ENCODE measurements at places on chromosomes 3 and 15.

DNA sequence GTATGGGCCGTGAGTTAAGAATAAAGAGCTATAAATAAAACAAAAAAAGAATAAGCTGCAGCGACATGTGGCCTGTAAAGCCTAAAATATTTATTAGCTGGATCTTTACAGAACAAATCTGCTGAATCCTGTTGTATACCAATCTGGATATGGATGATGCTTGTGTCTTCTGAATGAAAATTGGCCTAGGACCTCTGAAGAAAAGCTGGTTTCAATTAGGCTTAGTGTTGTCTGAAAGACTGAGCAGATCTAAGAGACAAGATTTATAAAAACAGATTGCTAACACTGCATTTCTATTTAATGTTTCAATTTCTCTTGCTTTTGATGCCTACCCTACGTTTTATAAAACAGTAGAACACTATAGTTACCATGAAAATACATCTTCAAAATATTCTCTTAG, 57.9 kb downstream of the ST3GAL6 start:
- no peak for DNase-seq

DNA sequence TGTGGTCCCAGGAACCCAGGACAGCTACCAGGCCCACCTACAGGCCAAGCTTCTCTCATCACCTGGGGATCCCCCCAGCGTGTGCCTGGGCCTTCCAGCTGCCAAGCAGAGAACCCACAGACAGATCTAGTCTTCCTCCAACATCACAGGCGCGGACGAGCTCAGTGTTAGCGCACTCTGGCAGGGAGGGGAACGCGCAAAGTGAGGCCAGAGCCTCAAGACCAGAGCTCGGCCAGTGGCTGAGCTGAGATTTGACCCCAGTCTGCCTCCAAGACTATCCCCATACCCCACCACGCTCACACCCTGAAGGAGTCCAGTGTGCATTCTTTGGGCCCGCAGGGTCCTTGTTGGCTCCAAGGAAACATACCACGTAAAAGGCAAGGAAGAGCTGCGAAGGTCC, 5.1 kb downstream of the MFGE8 start:
- DNase-seq, result no peak

DNA sequence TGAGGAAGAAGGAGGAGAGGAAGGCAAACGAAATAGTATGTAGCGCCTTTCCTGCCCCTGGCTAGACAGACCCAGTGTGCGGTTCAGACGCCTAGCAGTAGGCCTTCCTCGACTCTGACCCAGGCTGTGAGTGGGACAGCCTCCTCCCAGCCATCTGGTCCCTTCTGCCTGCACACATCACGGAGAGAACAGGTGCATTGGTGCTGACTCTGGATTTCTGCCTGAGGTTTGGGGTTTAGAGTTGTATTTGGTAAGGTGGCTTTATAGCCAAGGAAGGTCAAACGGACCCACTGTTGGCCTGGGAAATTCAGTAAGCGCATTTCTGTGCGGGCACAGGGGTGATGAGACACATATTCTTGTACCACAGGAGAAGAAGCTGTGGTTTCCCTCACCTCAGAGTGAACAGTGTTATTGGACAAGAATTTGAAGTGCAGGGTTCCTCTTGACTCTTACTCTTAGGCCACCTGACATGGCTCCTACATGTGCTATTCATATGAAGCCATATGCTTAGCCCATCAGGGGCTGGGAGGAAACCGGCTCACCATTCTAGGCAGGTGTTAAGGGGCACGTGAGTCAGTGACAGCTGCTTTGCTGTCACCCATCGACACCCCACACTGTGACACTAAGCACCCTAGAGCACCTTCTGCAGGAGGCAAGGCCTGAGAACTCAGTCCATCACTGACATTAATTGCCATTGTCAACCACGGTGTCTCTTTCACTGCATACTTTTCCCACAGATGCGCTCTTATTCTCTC, 143.3 kb downstream of the CHDH start:
- DNase-seq, result no peak

- DNase-seq, result peak; percentile 80
Measured at GRCh38 chr3:65785065-65785645, 253.6 kb downstream of the MAGI1 start.

DNA sequence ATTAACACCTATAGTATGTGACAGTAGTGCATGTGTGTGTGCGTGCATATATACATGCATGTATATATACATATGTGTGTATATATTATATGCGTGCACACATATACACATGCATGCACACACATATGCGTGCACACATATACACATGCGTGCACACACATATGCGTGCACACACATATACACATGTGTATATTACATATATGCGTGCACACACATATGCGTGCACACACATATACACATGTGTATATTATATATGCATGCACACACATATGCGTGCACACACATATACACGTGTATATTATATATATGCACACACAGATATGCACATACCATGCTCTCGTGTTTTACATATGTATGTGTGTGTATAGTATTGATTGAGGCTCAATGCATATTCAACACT, 42.0 kb upstream of the MAP3K13 start:
- no peak for DNase-seq

DNA sequence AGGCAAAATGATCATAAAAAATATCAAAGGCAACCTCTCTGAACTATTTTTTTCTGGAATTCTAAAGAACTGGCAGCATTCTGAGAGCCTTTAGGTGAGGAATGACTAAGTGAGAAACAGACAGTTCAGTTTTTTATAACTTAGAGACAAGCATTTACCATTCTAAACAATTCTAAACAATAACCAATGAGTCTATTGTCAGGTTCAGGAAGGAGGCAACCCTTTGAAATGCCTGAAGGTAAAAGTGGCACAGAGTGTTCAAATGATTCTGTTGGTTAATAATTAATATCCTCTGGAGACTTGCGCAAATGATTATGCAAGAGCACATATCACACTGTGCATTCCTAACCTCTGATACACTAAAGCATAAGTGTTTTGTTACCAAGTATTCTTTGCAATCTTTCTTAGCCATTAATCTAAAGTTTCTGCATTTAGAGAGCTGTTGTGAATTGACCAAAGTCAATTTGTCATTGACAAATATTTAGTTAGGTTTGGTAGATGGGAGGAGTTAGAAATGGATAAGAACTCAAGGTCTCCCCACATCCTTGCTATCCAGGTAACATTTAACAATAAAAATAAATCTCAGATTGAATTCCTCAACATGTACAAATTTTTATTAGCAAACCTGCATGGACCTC, 9.2 kb upstream of the TGFBR2 start:
- peak; percentile 90 for DNase-seq

DNA sequence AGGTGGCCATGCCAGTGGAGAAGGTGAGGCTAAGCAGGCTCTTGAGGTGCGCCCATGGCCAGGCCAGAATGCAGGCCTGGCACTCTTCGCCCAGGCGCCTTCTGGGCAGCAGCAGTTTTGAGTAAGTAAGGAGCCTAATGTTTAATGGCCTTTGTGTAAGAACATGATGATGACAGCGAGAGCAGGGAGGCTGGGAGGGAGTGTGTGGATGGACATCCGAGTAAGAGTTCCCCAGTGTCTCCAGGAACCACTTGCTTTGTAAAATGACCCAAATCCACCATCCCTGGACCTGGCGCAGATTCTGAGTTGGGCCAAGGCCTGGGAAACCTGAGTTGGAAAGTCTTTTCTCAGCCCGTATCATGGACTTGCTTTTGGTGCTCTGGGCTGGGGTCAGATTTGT, 24.1 kb downstream of the KLF13 start:
- no peak for DNase-seq

GRCh38 chr3:172980849-172981248, 160.2 kb downstream of the SPATA16 start:
- DNase-seq, result no peak

GRCh38 chr15:66765478-66766281, 63.6 kb downstream of the SMAD6 start:
- DNase-seq, result no peak

DNA sequence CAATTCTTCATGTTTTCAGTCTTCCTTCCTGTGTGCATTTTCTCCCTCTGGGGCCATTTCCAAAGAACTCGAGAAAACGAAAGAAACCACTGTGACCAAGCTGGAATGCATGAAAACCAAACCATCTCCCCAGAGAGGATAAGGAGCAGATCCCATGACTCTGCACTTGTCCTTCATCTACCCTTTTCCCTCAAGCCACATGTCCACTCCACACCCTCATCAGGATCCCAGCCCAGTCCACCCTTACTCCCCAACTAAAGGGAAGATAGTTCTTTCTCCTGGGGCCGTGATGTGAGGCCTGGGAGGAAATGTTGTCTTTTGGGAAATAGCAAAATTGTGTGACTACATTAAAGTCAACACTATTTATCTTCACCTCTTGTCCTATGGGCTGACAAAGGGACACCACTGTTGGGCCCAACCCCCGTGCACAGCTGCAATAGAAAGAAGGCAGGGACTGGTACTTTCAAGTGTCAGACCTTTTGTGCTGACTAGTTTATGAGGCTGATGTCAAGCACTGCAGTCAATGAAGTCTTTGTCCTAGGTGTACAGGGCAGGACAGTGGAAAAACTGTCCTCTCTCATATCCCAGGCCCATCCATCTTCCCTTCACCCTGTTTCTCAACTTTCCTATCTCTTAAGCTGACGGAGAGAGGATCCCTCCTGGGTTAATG, 487.1 kb upstream of the NR2F2 start:
- peak; percentile 89 for DNase-seq

DNA sequence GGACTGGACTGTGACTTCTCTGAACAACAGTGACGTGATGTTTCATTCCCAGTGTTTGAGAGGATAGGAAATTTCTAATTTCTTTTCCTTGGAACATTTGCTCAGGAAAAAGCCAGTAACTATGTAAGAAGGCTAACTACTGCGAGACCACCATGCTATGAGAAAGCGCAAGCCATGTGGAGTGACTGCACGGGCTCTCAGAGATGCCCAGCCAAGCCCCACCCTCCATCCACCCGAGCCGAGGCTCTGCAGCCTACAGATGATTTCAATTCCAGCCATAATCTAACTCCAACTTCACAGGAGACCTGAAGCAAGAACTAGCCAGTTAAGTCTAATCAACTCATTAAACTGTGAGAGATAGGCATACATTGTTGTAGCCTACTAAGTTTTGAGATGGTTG, 124.3 kb downstream of the GREM1 start:
- DNase-seq, result no peak

DNA sequence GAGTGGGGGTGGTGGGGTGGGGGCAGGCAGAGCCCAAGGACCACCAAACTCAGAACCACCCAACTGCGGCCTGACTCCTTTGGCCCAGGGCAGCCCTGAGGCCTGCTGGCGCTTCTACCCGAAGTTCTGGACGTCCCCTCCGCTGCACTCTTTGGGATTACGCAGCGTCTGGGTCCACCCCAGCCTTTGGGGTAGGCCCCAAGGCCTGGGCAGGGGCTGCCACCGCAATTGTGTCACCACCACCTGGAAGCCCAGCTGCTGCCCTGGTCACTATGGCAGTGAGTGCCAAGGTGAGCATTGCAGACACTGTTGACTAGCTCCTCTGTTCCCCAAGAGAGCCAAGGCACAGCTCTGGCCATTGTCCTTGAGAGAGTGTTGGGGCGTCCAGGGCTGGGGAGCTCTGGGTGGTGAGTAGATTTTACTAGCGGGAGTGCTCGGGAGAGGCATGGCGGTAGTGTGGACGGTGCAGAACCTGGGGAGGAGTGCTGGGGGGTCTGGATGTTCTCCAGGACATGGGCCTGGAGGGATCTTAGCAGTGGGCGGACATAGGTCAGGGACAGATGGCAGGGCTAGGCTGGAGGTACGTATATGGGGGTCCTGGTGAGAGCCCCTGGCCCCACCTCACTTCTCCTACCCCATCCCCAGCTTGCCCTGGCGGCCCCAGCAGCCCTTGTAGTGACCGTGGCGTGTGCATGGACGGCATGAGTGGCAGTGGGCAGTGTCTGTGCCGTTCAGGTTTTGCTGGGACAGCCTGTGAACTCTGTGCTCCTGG, 12.8 kb downstream of the NT5DC2 start:
- DNase-seq, result no peak

DNA sequence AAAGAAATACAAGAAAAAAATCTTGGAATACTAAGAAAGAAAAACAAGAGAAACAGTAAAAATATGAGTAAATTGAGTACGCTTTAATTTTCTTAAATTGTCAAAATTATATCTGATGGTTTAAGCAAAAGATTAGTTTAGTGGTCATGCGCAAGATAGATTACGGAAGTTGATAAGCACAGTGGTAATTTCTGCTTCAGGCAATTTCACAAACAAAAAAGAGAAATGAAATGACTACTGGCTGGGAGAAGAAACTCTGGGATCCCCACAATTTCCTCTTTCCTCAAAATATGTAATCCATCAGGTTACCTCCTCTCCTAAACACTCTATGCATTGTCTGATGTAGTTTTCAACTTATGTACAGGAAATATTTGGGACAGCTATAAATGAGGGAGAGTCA, 9.0 kb downstream of the MYD88 start:
- no peak for DNase-seq

DNA sequence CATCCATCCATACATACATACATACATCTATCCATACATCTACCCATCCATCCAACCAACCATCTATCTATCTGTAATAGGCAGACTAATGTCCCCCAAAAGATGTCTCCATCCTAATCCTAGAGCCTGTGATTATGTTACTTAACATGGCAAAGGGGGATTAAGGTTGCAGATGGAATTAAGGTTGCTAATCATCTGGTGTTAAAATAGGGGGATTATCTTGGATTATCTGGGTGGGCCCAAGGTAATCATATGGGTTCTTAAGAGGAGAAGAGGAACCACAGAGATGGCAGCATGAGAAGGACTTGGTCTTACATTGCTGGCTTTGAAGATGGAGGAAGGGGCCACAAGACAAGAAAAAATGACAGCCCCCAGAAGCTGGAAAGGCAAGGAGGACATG, 14.7 kb upstream of the RPL29 start:
- DNase-seq, result no peak

- peak; percentile 77 for DNase-seq
Measured at GRCh38 chr3:56125358-56126005, 342.8 kb downstream of the ERC2 start.

GRCh38 chr3:37660782-37661181, 200.9 kb upstream of the CTDSPL start:
- no peak for DNase-seq

DNA sequence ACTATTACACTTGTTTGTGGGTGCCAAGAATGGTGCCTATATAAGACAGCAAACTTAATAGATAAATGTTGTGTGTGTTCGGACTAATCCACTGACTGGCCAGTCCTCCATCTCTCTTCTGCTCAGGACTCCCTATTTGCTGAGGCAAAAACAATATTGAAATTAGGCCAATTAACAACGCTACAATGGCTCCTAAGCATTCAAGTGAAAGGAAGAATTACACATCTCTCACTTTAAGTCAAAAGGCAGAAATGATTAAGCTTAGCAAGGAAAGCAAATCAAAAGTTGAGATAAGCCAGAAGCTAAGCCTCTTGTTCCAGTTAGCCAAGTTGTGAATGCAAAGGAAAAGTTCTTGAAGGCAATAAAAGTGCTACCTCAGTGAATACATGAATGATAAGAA, 126.9 kb downstream of the CCNL1 start:
- no peak for DNase-seq
